ENCODE measurements at places on chromosomes 6 and 20.
A peak's percentile ranks its signal among the peaks of the same experiment; 100 is the strongest.

- no peak for DNase-seq
These were observed 129.0 kb downstream of the MAP3K7 start for GRCh38 chr6:90457867-90458259.

DNA sequence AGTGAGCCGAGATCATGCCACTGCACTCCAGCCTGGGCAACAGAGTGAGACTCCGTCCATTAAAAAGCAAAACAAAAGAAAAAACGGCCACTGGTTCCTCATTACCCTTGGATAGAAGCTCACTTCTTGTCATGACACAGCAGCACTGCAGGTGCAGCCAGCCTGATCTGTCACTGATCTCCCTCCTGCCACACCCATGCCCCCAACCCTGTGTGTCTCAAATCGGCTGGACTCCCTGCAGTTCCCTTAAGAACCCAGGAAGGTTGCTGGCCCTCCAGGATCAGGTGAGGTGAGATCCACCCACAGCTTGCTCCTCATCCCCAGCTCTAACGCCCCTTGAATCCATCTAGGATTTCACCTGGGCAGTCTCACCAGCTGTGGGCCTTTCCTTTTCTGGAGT lies 26.3 kb upstream of the NNAT start:
- no peak for DNase-seq

- no peak for DNase-seq
These were observed 379.4 kb upstream of the MAN1A1 start for GRCh38 chr6:119728935-119729334.

GRCh38 chr6:100464162-100464851 lies 414 bp downstream of the SIM1 start:
- no peak for DNase-seq

GRCh38 chr20:53741726-53742028 lies 148.0 kb upstream of the ZNF217 start:
- DNase-seq = no peak

DNA sequence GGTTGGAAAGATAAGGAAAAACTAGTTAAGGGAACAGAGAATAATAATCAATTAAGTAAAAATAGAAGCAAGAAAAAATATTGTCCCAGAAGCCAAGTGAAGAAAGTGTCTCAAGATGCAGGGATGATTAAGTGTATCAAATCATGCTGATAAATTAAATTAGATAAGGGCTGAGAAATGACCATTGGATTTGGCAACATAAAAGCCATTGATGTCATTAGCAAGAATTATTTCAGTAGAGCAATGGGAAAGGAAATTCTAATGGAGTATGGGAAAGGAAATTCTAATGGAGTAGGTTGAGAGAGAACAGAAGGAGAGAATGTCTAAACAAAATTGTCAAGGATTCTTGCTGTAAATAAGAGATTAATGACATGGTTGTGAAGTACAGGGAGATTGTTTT lies 146.8 kb downstream of the TFAP2B start:
- no peak for DNase-seq

DNA sequence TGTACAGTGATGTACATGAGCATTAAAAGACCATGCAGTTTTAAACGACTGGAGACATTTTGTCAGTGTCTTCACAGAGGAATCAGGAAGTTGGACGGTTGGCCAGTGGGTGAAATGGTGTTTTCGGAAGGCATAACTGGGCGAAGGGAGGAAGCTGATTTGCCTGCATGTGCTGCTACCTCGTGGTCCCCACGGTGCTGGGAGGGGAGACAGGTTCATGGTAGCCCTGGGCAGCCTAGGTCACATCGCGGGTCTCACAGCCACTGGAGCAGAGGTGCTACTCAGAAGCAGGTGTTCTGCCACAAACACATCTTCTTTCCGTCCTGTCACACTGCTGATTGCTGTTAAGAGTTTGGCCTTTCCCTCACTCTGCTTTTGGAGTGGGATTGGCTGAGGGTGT lies 35.2 kb downstream of the HIVEP1 start:
- DNase-seq = no peak

- DNase-seq = peak; percentile 84
These were observed 215.0 kb upstream of the SHLD1 start for GRCh38 chr20:5535125-5535756.

GRCh38 chr20:19714579-19714840 lies 43.5 kb upstream of the RIN2 start:
- DNase-seq = no peak

DNA sequence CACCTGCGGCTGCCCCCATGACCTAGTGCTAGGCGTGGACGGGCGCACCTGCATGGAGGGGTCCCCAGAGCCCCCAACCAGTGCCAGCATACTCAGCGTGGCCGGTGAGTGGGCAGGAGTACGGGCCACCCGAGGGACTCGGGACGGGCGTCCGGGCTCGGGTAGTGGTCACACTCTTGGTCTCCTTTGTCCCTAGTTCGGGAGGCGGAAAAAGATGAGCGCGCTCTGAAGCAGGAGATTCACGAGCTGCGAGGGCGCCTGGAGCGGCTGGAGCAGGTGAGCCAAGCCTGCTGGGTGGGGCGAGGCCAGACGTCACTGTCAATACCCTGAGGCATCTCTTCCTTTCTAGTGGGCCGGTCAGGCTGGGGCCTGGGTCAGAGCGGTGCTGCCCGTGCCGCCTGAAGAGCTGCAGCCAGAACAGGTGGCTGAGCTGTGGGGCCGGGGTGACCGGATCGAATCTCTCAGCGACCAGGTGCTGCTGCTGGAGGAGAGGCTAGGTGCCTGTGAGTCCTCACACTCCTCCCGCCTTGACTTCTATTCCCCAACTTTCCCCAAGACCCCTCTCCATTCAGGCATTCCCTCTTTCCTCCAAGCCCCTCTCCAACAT lies 2.9 kb downstream of the EGFL8 start:
- DNase-seq = no peak

- no peak for DNase-seq
These were observed 169.1 kb downstream of the BMP7 start for GRCh38 chr20:57097245-57097915.

- DNase-seq = no peak
These were observed 2.4 kb downstream of the FLRT3 start for GRCh38 chr20:14335052-14335451.

DNA sequence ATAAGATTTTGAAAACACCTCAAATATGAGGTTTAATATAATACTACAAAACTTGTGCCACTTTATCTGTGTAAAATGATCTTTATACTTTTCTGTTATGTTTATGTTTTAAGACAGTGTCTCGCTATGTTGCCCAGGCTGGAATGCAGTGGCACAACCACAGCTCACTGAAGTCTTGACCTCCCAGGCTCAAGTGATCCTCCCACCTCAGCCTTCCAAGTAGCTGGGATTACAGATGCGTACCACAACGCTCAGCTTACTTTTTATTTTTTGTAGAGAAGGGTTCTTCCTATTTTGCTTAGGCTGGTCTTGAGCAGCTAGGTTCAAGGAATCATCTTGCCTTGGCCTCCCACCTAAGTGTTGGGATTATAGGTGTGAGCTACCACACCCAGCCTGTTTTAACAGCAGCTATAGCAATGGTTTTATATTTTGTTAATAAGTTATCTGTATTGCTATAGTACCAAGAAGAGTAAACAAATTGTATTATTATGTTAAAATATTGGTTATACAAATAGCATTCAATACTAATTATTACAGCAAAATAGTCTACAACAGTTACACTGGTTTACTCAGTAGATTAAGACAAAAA lies 8.2 kb downstream of the TAB2 start:
- no peak for DNase-seq

DNA sequence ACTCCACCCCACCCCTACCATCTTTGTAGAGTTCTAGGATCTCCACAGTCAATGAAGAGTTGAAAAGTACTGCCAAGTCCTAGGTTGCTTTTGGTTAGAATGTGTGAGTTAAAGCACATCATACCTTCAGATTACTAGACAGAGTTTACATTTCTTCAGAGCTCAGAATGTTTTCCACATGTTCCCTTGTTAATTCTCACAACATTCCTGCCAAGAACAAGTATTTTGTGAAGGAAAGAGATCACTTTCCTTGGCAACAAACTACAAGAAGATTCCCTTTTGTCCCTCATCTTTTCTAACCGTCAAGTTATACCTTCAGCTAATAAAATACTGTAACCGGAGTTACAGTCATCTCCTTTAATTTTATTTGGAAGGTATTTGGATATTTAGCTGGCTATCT lies 266.8 kb downstream of the ZFAND3 start:
- no peak for DNase-seq

- no peak for DNase-seq
These were observed 33.2 kb downstream of the BFSP1 start for GRCh38 chr20:17497821-17498580.

DNA sequence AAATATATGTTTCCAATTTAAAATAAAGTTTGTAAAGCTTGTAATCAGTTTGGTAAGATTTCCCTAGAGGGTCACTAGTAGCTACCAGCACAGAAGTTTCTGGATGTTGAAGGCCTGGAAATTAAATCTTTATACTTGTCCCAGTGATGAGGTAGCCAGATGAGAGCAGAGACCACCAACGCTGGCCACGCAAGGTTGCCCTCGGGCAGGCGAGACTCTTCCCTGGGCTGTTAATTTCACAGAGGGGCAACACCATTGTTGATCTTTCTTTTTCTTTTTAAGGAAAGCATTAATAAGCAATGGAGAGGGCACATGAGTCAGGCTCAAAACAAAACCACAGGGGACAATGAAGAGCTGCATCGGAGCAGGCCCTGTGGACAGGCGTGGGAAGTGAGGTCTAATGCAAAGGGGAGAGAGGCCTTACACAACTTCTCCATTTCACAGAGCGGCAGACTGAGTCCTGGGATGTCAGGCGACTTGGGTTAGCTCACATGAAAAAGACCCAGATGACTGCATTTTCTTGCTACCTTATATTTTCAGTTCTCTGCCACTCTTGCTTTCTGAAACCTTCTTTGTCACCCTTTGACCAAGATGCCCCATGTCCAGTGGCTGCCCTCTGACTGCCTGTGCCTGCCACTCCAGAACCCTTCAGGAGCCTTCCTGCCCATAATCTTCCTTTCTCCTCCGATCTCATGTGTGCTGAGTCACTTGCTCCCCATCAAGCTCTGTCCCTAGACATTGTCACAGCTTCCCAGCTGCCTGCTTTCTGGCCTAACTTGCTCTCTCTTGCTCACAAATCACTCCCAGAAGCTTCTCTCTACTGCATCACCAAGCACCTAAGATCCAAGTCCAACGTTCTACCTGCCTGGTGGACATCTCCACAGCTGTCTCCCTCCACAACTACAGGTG lies 107.7 kb upstream of the CDYL start:
- no peak for DNase-seq

DNA sequence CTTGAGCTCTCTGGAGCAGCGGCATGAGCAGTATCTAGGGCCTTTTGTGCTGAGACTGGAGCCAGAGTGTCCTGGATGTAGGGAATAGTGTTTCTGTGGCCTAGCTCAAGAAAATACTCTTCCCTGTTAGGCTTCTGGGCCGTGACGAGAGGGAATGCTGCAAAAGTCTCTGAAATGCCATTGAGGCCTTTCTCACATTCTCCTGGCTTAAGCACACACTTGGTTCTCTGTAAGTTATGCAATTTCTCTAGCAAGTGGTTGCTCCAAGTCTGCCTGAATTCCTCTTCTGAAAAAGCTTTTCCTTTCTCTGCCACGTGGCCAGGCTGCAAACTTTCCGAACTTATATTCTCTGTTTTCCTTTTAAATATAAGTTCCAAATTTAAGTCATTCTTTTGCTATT lies 744.4 kb downstream of the GRIK2 start:
- no peak for DNase-seq

- DNase-seq = peak; percentile 71
These were observed 14.8 kb upstream of the CD164 start for GRCh38 chr6:109397020-109397419.

DNA sequence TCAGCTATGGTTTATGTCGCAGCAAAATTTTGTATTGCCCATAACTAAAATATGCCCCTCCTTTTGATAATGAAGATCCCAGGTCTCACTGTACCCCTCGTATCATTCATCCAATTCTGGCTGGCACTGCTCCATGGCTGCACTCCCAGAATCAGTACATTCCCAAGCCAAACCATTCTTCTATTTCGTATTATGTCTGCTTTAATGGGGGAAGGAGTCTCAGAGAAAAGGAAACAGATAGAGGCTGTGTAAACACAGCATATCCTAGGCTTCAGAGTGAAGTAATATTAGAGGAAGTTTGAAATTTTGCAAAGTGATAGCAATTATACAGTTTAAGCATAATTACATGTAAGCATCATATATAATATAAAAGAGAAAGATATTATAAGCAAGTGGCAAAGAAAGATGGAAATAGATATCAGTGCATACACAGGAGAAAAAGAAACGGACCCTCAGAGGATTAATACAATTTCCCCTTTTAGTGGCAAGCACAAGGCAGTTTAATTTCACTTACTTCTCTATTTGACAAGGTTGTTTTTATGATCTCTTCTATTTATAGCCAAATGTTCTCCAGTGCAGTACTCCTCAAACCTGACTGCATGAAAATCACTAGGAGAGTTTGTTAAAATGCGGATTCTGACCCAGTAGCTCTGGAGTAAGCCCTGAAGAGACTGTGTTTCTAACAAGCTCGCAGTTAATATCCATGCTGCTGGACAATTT lies 56.5 kb upstream of the TENT5A start:
- peak; percentile 96 for DNase-seq

DNA sequence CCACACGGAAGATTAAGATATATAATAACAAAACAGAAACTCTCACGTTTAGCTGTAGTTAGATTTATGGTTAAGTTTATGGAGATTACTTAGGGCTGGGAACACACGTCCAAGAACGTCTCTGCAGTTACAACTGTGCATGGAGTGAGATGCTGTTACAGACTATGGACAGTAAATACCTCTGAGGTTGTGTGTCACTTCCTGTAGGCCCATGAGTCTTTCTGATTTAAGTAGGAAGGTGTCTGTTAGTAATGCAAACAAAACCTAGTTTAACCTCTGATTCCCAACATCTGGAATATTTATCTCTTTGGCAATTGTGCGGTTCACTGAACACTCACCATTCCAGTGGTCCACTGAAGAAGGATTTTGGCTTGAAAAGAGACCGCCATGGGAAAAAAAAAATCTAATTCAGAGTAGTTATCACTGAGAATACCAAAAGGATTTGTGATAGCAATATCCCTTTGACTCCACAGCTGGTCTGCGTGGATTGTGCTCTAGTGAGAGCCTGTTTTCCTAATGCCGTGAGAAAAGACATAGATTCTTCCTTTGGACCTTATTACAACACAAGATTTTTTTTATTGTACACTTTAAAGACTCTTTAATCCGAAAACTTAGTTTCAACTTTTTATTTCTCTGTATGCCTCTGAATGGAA lies 478.2 kb upstream of the CITED2 start:
- DNase-seq = no peak

DNA sequence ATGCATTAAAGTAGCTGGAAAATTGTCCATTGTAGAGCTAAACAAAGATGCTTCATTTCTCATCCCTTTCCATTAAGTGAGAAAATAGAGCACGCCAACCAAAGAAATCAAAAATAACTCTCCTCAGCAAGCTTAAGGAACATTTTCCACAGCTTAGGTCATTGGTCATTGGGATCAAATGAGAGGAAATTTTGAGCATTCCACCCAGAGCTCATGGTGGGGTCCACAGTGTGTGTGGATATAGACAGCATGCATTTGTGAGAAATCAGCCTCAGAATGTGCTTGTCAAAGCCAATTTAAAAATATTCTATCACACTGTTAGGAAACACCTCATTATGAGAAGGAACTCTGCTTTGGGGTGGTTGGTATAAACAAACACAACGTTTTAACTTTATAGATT lies 97.2 kb downstream of the HDGFL1 start:
- DNase-seq = no peak

Data from AML-193 (cell line).